ENCODE measurements at places on chromosomes 12 and 14.
A peak's percentile ranks its signal among the peaks of the same experiment; 100 is the strongest.

- DNase-seq = no peak
Observed at GRCh38 chr12:15488481-15488880, 166.2 kb downstream of the PTPRO start.

DNA sequence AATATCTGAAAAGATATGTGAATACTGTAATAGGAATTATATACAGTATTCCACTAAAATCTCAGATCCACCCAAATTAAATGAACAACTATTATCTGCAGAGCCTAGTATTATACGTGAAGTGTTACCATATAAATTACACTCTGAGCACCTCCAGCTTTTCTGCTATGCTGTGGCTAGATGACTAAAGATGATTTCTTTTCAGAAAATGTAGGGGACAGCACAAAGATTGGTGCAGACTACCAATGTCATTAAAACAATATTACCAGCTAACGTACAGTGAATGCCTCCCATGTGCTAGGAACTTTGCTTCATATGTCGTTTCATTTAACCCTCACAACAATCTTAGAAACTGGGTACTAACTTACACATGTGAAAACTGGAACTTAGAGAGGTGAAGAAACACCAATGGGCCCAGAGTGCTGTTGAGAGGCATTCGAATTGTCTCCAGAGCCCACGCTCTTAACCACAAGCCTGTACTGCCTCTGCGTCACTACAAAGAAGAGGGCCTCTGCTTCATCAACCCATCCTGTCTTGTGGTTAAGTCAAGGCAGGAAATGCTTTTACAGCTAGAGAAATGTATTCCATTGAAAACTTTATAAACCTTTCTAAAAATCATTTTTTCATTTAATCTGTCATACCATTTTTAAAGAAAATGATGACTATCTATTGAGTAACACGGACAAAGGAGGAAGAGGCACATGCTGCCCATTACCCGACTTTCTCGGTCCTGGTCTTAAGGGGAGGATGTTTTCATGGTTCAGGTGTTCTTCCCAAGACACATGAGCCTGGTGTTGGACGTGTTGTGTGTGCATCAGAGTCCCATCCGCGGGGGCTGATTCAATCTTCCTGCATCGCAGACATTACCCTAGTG lies 1.3 kb downstream of the GPR65 start:
- DNase-seq = no peak

- peak; percentile 83 for DNase-seq
Observed at GRCh38 chr12:71636704-71637115, 26.9 kb downstream of the ZFC3H1 start.

DNA sequence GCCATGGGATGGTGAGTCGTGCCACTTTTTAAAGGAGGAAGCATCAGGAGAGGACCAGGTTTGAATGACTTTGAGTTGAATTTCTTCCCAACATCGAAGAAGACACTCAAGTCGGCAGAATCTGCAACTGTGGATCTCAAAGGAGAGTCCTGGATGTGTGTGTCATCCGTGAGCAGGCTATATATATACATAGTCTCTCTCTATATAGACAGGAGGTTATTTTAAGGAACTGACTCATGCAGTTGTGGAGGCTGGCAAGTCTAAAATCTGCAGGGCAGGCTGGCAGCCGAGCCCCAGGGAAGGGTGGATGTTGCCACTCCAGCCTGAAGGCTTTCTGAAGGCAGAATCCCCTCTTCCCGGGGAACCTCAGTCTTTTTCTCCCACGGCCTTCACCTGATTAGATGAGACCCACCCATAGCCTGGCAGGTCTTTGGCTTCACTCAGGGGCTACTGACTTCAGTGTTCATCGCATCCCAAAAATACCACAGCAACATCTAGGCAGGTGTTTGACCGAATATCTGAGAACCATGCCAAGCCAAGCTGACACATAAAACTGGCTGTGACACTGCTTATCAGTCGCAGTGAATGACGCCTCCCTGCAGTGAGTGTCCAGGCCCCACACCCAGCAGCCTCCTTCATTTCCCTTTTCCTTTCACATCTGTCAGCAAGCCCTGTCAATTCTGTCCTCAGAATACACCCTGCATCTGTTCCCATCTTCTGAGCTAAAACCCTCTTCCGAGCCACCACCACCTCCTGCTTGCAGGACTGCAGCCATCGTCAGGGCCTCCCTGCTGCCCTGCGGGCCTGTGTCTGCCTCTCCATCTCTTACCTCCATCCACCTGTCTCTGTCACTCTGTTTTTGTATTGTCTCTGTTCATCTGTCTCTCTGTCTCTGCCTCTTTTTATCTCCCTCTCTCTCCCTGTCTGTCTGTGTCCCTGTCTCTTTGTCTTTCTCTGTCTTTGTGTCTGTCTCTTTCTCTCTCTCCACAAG lies 54.0 kb downstream of the ZNF664 start:
- peak; percentile 53 for DNase-seq

DNA sequence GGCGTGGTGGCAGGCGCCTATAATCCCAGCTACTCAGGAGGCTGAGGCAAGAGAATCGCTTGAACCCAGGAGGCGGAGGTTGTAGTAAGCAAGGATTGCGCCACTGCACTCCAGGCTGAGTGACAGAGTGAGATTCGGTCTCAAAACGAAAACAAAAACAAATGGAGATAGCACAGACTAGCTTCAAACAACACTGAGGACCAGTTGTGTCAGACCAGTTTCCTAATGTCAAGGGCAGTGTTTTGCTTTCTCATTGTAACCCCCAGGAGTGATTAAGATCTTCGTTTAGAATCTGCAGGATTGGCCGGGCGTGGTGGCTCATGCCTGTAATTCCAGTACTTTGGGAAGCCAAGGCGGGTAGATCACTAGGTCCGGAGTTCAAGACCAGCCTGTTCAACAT lies 18.5 kb downstream of the RPGRIP1 start:
- DNase-seq = no peak

DNA sequence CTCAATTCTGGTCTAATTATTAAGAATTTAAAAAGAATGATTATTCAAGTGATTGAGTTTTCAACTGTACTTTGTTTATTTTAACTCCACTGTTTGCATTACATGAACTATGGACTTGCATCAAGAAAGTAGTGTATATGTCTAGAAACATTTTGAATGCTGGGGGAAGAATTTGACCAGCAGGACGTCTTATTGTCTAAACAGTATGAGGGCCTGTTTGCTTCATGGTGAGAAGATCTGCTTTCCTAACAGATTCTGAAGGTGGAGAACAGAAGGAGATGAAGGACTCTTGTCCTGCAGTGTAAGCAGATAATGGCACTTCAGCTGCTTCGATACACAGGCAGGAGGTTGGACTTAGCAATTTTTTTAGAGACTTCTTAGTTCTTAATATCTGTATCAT lies 176.0 kb downstream of the DACT1 start:
- DNase-seq = no peak

DNA sequence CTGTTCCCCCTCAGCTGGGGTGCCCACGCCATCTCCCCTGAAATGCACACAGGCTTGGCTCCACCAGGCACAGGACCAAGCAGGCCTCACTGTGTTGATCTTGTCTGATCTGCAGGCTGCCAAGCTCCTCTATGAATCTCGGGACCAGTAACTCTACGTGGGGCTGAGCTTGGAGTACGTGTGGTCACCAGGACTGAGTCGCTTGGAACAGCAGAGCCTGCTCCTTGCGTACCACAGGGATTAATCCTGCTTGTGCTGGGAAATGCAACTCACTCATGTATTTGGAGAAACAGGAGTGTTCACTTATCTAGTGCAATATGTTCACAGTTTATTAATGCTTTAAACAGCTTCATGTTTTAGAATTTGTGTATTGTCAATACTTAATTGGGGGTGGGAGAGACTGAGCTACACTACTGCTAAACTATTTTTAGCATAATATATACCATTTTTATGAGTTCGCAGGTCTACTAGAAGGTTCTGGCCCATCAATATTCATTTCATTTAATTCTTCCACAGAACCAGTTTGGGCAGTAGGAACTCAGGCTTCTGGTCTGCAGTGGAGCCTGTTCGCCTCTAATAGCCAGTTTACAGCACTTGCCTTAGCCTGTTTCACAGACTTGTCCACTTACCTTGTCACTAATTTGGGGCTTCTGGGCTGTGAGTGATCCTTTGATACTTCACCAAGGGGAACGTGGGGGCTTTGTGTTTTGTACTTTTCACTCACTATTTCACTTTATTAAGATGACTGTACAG lies 17.4 kb downstream of the ZFYVE21 start:
- no peak for DNase-seq

DNA sequence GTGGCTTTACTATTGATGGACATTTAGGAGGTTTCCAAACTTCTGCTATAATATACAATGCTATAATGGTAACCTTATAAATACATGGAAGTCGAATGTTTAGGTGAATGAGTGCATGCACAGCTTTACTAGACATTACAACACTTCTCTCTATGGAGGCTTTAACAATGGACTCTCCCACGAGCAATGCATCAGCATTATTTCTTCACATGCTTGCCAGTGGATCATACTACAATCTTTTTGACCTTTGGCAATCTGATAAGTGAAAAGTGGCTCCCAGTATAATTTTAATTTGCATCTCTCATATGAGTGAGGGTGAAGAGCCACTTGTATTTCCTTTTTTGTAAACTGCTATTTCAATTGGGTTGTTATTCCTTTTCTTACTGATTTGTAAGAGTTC lies 18.2 kb downstream of the RDH12 start:
- DNase-seq = no peak

DNA sequence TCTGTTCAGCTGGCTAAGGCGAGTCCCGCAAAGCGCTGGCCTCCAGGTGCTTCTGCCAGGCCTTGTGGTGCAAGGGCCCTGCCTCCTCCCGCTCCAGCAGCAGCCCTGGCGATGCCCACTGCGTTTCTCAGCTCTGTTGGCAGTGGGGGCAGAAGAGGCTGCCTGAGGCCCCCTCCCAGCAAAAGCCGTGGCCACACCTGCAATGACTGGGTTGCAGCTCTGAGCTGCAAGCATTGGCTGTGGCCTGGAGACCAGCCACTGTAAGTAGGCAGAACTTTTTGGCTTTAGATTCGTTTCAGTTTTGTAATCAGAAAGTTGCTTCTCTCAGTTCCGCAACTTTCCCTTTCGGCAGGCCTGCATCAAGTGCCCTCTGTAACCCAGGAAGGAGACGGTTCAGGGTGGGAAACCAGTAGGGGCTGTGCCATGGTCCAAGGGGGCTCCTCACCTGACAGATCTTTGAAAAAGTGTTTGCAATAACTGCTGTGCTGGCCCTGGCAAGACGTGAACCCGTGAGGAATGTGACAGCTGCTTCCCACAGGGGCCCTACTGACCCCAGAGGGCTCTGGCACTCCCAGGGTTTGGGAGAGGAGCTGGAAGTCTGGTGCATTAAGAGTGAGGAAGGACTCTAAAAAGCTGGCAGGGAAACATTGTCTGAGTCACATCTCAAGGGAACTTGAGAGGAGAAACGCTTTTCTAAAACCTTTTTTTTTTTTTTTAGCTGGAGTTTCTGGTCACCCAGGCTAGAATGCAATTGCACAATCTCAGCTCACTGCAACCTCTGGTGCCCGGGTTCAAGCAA lies 54.5 kb upstream of the MAX start:
- no peak for DNase-seq

GRCh38 chr12:51442324-51442723 lies 17.7 kb downstream of the SLC4A8 start:
- DNase-seq = no peak

DNA sequence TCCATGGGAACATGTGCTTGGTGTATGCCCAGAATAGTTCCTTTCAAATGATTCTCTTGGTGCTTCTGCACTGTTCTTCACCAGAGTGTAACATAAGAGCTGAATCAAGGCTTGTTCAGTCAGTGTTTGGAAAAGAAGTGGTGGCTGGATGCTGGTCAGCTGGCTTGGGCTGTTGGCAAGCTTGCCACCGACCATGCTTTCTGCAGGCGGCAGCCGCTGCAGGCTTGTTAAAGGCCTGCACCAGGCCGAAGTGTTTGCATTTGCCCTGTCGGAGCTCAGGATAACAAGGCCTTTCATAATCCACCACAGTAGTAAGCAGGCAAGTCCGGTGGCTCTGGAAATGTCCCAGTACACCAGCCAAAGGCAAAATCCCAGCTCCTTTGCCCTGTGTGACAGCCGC lies 26.9 kb downstream of the DAAM1 start:
- DNase-seq = no peak

GRCh38 chr14:33567023-33567728 lies 383.7 kb downstream of the EGLN3 start:
- DNase-seq = no peak

- DNase-seq = peak; percentile 50
Observed at GRCh38 chr12:50314636-50315312, 31.5 kb upstream of the LIMA1 start.

- DNase-seq = no peak
Observed at GRCh38 chr12:127819056-127819455, 447.9 kb upstream of the TMEM132C start.

- DNase-seq = no peak
Observed at GRCh38 chr12:121713257-121713777, 765 bp downstream of the TMEM120B start.

DNA sequence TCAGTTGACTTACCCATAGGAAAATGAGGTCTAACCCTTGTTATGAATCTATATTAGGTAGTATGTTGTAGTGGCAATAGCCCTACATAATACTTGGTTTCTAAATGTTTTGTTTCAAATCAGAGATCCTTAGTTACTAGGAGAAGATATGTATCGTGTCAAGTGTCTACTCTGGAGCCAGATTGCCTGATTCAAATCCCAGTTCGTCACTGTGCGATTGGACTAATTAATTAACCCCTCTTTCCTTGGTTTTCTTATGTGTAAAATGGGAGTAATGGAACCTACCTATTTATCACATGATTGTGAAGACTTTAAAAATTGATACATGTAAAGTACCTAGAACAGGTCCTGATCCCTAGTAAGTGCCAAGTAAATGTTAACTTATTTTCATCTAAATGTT lies 1.4 kb downstream of the LETMD1 start:
- no peak for DNase-seq

- DNase-seq = no peak
Observed at GRCh38 chr12:4645023-4645422, 3.8 kb downstream of the AKAP3 start.

DNA sequence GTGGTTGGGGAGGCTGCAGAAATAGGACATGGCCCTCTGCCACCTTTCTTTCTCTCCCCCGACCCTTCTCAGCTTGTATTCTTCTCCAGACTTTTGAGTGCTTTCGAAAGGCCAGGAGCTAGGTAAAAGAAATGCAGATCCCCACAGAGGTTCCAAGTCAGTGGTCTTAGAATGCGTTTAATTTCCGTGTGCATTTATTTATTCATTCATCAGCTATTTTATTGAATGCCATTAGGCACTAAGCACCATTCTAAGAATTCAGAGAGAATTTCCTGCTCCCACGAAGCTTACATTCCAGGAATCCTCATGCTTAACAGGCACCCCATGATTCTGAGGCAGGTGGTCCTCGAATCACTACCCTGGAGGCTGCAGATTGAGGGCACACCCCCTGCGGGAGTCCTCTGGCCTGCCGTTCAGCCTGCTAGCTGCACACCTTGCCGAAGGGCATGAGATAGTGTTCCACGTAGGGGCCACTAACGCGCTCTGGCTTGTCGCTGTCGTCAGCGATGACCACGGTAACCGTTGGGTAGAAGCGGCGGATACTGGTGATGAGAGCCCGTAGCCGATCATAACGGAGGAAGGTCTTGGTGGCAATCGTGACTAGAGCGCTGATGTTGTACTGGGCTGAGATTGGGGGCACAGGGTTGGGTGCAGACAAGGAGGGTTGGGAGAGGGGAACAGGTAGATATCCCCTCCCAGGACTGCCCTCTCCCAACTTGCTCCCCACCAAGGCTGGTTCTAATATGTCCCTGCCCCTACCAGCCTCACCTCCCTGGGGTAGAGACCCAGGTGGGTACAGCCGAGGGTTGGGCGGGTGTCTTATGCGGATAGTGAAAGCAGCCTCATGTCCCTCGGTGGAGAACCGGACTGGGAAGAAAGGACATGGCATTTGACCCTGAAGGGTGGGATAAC lies 4.5 kb downstream of the B4GALNT1 start:
- DNase-seq = no peak

- peak; percentile 59 for DNase-seq
Observed at GRCh38 chr12:27899151-27899661, 73.3 kb downstream of the PTHLH start.

Data from RKO (cell line).